ENCODE measurements at places on chromosomes 5 and 9.

DNA sequence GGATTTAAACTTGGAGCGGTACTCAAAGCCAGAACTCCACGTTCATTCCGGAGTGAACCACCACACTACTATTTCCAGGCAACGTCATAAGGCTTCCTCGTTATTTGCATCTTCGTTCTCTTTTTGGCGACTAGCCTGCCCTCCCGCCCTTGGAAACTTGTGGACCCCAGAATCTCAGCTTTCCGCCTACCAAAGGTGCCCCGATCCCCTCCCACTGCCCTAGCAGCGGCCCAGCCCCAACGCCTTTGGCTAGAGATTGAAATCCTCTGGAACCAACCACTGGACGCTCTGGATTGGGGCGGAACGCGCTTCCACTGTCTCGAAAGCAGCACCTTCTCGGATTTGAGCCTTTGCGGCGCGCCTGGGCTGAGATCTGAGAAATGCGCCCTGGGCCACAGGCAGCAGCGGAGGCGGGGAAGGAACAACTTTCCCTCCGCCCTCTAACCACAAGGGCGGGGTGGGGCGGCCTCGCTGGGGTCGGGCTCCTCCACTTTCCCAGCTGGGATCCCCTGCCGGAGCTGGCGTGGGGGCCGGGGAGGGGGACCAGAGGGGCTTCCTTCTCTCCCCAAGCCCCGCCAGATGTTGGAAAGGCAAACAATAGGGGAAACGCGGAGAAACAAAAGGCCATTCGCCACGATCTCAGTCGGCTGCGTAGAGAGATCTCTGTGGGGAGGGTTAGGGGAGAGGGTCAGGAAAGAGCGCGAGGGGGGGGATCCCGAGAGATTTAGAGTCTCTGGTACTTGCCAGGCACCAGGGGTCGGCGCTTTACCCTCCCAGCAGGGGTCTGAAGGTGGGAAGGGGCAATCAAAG lies 1.3 kb downstream of the MOB3B start:
- DNase-seq = no peak

GRCh38 chr5:120706877-120707276 lies 242.8 kb downstream of the PRR16 start:
- DNase-seq = no peak

GRCh38 chr5:37721447-37721871 lies 118.4 kb downstream of the GDNF start:
- DNase-seq = no peak

- peak; percentile 90 for DNase-seq
Observed at GRCh38 chr5:43039471-43040286, 440 bp downstream of the ANXA2R start.

DNA sequence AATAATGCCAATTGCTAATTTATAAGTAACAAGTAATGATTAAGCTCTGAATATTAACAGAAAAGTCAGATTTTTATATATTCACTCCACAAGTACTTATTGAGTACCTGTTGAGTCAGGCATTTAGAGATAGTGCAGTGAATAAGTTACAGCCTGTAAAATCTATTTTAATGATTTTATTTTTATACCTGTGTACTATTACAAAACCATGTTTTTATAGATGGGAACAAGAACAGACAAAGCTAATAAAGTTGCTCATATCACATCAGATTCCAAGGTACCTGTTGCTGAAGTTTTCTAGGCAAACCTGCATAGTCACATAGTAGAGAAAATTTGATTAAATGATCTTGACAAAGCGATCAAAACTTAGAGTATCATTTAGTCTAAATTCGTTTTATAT lies 623.7 kb downstream of the EFNA5 start:
- DNase-seq = no peak

DNA sequence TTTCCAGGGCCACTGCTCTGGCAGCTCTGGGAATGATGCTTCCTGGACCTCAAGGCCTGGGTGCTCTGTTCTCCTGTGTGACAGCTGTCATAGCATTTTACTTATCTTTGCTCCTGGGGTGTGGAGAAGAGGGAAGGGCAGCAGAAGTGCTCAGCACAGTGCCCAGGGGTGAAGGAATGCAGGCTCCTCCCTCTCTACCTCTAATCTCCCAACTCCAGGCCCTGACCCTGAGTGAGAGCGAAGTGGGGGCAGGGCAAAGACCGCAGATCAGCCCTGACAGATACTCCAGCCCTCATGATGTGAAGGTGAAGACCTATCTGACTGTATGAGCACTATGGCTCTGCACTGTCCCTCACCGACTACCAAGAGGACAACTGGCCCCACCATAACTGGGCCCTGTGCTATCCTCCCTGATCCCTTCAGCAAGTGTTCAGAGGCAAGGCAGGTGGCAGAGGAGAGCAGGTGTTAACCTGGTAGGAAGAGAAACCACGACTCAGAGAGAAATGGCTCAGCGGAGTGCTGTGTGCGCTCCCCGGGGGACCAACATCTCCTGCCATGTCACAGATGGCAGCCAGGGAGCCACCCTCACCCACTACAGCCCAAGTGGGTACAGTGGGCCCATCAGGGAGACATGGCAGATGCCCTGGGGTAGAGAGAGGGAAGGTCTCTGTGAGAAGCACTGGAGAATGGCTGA lies 16.8 kb downstream of the ACSL6 start:
- no peak for DNase-seq

DNA sequence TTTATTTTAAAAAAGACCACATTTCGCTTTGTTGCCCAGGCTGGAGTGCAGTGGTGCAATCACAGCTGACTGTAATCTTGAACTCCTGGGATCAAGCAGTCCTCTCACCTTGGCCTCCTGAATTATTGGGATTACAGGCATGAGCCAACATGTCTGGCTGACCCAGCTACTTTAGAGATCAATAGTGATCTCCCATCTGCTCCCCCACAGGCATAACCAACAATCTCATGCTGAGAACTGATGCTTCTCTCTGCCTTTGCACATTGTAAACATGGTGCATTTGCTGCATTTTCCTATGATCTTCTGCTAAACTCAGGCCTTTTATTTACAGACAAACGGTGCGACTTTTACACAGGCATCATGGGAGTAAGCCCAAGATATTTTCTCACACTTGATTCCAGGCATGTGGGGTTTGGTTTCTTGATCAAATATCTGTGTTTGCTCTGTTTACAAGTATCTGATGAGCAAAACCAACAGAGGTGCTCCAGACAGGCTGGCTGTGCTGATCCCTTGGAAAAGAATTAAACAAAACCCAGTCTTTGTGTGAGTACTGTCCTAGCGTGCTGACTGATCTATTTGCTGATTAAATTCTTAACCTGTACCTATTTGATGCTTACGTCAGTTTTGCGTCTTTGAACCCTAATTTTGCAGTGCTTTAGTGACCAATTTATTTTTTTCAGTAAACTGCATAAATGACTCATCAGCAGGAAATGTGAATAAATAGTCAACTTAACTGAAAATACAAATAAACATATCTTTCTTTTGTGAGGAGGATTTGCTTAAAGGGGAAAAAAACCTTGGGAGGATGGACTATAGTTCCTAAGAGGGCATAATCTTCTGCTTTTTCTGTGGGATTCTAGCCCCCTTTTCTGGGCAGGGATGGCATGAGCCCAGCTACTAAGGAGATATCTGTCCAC lies 191.7 kb upstream of the NR3C1 start:
- no peak for DNase-seq

DNA sequence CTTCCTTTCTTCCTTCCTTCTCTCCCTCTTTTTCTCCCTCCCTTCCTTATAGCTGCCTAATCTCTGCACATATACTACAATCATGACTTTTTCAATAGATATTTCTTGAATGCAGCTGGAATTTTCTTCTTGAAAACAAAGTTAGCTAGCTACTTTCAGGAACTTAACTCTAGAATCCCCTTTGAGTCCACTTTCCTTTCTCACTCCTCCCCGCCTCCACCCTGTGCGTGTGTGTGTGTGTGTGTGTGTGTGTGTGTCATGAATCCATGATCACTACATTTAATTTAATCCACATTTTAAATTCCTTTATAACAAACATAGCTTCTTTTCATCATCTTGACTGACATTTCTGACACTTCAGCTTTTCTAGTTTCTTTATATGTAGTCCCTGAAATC lies 167.5 kb upstream of the KLF9 start:
- no peak for DNase-seq

GRCh38 chr5:2475902-2476301 lies 275.6 kb downstream of the IRX2 start:
- DNase-seq = no peak

DNA sequence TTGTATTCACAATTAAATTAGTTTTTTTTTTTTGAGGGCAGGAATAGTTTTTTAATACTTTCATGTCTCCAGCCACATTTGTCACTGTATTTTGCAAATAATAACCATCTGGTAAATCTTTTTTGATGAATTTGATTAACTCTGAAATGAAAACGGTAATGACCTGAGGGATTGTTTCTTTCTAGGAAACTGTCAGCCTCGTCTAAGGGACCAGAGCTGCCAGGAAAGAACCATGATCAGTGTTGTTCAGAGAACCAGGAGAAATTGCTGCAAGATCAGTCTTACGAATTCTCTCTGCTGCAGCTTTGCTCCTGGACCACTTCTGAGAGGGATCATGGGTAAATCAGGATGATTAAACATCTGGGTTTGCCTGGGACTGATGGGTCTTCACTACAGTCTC lies 114.5 kb upstream of the TAF11L2 start:
- DNase-seq = no peak

GRCh38 chr9:92064711-92065110 lies 50.5 kb downstream of the SPTLC1 start:
- DNase-seq = no peak

DNA sequence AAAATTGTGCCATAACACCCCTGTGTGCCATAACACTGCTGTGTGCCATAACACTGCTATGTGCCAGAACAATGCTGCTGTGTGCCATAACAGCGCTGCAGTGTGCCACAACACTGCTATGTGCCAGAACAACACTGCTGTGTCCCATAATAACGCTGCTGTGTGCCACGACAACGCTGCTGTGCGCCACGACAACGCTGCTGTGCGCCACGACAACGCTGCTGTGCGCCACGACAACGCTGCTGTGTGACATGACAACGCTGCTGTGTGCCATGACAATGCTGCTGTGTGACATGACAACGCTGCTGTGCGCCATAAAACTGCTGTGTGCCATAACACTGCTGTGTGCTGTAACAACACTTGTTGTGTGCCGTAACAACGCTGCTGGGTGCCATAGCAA lies 25.9 kb downstream of the CFAP90 start:
- no peak for DNase-seq

GRCh38 chr9:31702957-31703356 lies 681.5 kb upstream of the ACO1 start:
- DNase-seq = no peak

DNA sequence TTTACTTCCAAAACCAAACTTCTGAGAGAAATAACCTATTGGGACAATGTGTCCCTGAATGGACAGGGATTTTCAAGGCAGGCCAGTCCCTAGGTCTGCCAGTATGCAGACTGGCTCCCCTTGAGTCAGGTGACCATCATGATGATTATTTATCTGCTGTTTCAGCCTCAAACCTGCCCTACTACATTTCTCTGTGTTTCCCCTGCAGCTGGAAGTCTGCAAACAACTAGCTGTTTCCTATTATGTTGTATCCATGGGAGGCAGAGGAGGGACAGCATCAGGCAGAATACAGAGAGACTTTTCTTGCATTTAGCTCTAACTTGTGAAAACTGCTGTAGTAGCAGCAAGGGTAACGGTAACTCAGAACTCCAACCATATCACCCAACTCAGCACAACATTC lies 36.2 kb upstream of the IFNK start:
- no peak for DNase-seq

DNA sequence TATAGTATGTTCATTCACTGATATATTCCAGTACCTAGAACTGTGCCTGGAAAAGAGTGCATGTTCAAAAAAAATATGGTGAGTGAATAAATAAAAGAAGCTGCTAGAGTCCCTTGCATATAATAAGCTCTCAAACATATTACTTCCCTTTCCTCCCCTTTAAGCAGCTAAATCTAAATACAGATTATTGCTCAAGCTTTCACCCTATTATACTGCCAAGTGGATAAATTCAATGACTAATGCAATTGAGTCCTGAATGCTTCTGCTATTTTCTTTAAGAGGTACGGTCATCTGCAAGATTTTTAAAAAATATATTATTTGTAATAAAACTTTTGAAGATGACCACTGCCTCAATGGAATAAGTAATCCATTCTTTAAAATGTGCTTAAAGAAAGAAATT lies 248.4 kb downstream of the PLK2 start:
- no peak for DNase-seq

DNA sequence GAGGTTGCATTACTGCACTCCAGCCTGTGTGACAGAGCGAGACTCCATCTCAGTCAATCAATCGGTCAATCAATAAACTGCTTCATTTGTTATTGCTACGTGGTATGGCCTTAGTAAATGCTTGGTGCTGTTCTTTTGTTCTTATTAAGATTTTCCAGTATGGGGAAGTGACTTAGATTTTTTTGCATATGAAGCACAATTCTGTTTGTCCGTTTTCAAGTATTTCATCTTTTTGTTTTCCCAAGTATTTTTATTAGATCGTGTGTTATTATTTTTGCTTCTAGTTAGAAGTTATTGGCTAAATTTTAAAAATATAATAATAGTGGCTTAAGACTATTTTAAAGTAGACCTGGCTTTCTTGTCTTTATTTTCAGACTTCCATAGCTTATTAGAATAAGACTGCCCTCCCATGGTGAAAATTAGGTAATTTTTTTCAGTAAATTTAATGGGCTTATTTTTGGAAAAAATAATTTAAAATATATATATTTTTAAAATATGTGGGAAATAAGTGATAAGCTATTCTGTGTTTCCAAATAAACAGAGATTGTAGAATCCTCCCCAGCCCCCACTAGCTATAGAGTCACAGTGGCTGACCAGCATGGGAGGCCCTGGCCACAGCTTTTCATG lies 14.7 kb upstream of the OMD start:
- no peak for DNase-seq

GRCh38 chr5:142824391-142824790 lies 54.2 kb downstream of the ARHGAP26 start:
- DNase-seq = no peak

DNA sequence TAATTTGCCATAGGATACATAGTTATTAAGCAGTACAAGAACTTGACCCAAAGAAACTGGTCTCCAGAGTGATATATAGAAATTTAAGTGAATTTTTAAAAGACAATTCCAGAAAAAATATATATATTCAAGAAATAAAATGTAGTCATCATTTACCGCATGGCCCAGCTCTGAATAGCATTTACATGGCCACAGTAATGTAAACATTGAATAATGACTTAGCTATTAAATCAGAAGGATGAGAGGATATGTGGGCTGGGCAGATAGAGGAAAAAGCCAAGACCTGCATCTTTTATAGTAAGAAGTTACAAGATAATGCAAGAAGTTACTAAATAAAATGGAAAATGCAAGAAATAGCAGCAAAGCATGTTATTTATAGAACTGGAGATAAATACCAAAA lies 405.2 kb upstream of the WWC1 start:
- DNase-seq = no peak

- no peak for DNase-seq
Observed at GRCh38 chr9:133705576-133705975, 32.6 kb downstream of the SARDH start.

All from NCI-H1092 treated with DMSO at 0.1 percent for 48 hours (cell line).